ENCODE measurements at places on chromosomes 2 and 18.

GRCh38 chr2:37637190-37637860, 34.1 kb downstream of the CDC42EP3 start:
- peak; percentile 53 for DNase-seq

DNA sequence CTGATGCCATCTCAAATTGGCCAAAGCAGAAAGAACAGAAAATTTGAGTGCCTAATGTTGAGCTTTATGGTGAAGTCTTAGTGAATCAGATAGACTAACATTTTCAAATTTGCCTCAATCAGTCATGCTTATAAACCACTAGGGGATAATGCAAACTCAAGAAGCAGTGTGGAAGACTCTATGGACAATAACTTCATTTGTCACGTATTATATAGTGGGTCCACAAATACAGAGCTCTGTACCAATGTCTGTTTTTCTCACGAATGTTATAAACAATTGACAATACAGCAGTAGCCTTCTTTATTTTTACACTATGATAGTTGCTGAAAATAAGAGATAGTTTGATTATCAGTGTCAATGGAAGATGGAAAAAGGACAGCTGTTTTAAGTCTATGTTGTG, 190.8 kb upstream of the SLC8A1 start:
- no peak for DNase-seq

GRCh38 chr2:148764815-148765214, 110.2 kb upstream of the KIF5C start:
- no peak for DNase-seq

DNA sequence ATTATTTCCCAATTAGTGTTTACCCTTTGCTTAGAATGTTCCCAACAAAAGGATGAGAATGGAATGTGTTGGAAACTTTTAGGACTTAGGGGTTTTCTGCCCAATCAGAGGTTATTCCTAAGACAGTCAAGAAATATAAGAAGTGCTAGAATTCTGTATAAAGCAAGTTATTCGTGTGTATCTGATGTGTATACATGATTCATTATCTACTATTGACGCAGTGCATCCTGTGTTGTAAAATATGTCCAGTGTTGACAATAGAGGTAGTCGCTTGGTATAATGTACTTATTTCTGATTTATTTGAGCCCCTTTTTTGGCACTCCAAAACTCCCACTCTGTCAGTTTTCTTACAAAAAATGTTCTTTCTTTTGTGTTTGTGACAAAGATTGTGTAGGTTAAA, 881 bp downstream of the PIKFYVE start:
- no peak for DNase-seq

DNA sequence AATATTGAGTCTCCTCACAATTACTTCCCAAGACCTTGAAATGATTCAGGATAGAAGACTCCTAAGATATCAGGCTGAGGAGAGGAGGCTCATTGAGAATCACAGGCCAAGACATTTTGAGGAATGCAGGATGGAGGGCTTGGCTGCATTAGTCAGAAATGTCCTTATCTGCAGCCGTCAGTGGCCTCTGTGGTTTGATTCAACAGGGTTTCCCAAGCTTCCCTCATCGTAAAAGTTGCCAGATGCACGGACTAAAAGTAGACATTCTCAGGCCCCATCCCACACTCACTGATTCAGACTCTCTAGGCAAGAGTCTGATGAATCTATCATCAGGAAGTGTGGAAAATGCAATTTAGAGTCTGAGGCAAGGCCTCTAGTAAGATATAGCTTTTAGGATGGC, 34.0 kb upstream of the TMEM178A start:
- DNase-seq, result peak; percentile 95

GRCh38 chr2:218648088-218648786, 11.2 kb downstream of the ZNF142 start:
- peak; percentile 55 for DNase-seq

DNA sequence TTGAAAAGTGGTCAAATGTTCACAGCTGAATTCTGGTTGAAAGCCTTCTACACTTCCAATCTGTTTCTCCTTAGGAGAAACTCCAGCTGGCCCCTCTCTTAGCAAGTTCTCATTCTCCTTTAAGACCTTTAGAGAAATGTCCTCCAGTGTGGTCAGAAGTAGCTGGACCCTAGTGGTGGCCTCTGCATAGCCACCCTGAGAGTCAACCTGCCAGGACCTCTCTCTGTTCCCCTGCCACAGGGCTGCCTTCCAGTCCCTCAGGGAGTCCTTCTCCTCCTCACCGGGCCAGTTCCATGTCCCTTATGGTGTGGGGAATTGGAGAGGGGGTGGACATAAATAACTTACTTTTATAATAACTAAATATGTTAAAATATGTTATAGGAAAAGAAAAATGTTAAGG, 200.9 kb upstream of the PKDCC start:
- DNase-seq, result no peak

- peak; percentile 89 for DNase-seq
Observed at GRCh38 chr2:37886745-37887144, 38.3 kb upstream of the RMDN2 start.

GRCh38 chr2:217489145-217489960, 513.4 kb downstream of the TNS1 start:
- peak; percentile 83 for DNase-seq

GRCh38 chr18:10912790-10913545, 236.4 kb downstream of the PIEZO2 start:
- DNase-seq, result peak; percentile 94

- peak; percentile 33 for DNase-seq
Observed at GRCh38 chr2:188607501-188607900, 315.8 kb downstream of the GULP1 start.

DNA sequence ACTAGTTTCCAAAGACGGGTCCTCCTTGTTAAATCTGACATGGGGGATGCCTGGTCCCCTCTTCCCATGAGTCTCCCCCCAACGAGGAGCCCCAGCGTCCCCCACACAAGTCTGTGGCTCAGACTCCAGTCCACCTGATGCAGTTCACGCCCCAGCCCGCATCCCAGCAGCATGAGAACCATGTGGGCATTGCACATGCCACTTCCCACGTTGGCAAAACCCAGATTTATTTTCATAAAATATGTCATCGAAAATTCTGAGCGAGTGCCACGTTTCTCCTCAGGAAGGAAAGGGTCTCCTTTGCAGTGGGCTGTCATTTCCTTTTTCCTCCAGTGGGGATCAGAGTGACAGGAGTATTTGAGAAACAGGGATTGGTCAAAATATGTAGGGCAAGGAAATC, 45.7 kb upstream of the TPO start:
- no peak for DNase-seq

- DNase-seq, result no peak
Observed at GRCh38 chr2:36271266-36271665, 84.3 kb upstream of the CRIM1 start.

DNA sequence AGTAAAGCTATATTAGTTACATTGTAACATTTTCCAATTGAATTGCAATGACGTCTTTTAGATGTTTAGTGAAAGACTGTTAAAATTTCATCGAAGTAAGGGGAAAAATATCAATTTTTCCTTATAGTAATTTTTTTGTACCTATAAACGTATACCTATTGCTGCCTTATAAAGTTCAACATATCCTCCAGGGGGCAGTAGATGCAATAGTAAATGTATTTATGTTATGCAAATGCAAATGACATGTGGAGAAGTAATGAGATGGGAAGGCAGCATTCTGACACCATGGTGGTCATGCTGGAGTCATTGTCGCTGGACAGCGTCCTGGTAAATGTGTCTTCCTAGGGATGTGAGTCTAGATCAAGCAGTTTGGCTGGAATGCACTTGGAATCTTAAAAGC, 38.7 kb downstream of the MSTN start:
- peak; percentile 50 for DNase-seq

DNA sequence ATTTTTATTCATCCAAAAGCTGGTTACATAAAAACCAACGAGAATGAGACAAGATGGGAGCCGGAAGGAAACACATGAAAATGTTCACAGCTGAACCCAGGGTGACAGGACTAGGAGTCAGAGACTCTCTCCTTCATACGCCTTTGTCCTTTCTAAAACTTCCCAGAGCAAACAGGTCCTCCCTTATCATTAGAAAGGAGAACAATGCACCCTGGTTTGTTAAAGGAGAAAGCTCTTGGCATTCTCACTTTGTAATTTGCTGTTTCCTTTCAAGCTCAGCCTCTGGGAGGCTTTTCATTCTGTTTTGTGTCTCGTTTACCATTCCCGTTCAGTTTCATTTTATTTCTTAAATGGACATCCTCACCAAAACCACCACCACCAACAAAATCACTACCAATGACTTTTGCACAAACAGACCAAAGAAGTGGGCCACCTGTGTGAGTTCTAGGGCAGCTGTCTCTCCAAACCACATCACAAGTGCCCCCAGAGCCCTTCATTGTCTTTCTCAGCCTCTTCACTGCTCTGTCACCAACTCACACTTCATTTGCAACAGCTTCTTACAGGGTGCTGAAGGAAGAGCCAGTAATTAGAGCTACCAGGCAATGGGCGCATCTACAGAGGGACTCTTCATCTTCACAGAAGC, 105.3 kb downstream of the HDAC4 start:
- no peak for DNase-seq

DNA sequence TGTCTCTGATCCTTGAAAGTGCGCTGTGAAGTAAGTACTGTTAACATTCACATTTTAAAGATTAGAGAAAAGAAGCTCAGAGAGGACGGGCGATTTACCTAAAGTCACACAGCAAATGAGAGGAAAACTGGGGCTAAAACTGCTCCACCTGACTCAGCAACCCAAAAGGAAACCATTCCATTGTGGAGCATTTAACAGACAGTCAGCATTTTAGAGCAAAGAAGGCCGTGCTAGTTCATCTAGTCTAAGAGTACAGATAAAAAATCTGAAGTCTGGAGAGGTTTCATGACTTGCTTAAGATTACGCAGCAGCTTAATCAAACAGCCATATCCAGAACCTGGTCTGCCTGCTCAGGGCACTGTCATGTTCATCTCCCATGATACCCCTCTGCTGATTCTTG, 19.9 kb upstream of the KCNF1 start:
- no peak for DNase-seq

GRCh38 chr2:27703638-27704341, 40.1 kb downstream of the SLC4A1AP start:
- DNase-seq, result peak; percentile 97

- no peak for DNase-seq
Observed at GRCh38 chr2:153416071-153416470, 62.5 kb downstream of the RPRM start.

DNA sequence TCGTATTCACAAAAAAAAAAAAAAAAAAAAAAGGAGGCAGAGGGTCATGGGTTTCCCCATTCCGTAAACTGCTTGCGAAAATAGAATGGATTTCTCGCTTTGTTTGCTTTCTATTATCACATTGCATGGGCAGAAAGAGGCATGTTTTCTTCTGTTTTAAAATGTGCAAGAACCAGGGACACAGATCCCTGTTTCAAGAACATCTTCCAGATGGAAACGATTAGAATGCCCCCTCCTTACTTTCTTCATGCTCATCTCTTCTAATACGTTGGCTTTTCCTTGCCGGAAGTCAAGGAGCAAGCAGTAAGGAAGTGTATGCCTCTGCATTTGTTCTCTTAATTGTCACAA, 51.0 kb upstream of the ZNF516 start:
- peak; percentile 16 for DNase-seq

- no peak for DNase-seq
Observed at GRCh38 chr2:63132020-63132419, 81.4 kb downstream of the OTX1 start.

- peak; percentile 65 for DNase-seq
Observed at GRCh38 chr2:118850168-118850900, 2.9 kb upstream of the EN1 start.

DNA sequence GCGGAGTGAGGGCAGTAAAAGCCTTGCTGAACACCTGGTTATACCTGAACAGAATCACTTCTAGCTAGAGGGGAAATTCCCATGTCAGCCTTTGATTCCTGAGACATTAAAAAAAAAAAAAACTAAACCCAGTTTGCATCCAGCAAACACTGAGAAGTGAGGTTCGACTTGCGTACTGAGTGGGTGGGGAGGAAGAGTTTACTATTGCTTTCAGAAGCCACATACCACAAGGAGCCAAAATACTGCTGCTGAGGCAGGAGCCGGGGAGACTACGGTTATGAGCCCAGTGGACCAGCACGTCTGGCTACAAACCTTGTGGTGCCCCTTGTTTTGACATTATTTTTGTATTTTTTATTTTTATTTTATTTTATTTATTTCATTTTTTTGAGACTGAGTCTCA, 2.7 kb downstream of the COLEC11 start:
- DNase-seq, result no peak

GRCh38 chr2:63734510-63734909, 107.2 kb upstream of the UGP2 start:
- DNase-seq, result peak; percentile 51

Measured in fibroblast of upper back skin (primary cell).